ENCODE measurements at places on chromosomes 3 and 15.

- DNase-seq = no peak
Measured at GRCh38 chr15:95141486-95141885, 910.1 kb downstream of the MCTP2 start.

GRCh38 chr3:121786485-121786884 is 36.9 kb upstream of the GOLGB1 start:
- no peak for DNase-seq

DNA sequence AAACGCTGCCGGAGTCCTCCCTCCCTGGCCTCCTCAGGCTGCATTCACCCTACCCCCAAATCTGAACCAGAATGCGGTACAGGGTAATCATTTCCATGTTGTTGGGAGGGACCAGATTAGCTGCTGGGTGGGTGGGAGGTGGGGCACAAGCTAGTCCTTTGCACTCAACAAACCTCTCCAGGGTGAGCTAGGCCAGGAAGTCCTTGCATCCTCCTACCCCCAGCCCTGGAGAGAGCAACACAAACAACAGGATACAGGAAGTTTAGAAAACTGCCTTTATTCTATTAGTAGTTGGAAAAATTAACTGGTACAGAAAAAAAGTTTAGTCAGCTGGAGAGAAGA is 702 bp upstream of the GPX1 start:
- DNase-seq = no peak

GRCh38 chr3:43484926-43485488 is 136.8 kb downstream of the ANO10 start:
- no peak for DNase-seq

DNA sequence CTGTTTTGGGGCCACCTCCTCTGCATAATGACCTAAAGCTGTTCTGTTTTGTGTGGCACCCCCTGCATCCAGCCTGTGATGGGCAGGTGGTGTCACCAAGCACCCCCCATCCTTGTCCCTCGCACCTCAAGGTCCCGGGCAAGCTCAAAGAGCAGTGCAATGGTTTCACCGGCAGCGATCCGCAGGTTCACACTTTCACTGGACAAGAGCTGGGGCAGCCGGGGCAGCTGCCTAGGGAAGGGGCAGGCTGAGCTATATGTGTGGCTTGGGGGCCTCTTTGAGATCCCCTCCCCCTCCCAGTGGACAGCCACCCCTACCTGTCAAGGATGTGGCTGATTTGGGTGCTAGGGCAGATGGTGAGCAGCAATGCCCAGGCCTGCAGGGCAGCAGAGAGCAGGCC is 3.1 kb downstream of the IFRD2 start:
- DNase-seq = no peak

DNA sequence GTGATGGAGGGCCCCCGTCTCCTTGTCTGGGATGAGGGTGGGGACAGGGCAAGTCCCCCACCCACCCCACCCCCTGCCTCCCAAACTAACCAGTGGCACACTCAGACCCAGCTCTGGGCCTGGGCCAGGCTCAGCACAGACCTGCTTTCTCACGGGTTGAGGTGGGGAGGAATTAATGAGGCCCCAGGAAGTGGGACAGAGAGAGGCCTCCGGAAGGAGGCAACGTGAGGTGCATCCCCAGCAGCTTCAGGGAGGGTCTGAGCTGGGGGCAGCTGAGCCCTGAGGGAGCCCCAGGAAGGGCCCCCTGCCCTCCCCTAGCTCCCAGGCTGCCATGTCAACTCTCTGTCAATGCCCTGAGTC is 15.0 kb upstream of the GNAI2 start:
- DNase-seq = no peak

- DNase-seq = no peak
Measured at GRCh38 chr3:136114421-136114820, 81.7 kb downstream of the MSL2 start.
